SJSA1 (cell line): ENCODE measurements at places on chromosomes 2 and 18. TPM values are rescaled to one million over a fixed set of nuclear protein-coding genes. Genes with fewer than 3 reads are reported as not detected.

The GKN2 gene
- not detected in 2 replicates for total RNA-seq

The TMEM247 gene
- not detected in 2 replicates for total RNA-seq

The UGT1A3 gene
- not detected in 2 replicates for total RNA-seq

The CAVIN2 gene
- 26.4 and 28.1 TPM in 2 replicates for total RNA-seq

The LOXHD1 gene
- total RNA-seq = not detected in 2 replicates

The STAT4 gene
- 0.89 and 8.2 TPM in 2 replicates for total RNA-seq

The ARHGAP15 gene
- not detected in 2 replicates for total RNA-seq

The DSG1 gene
- not detected in 2 replicates for total RNA-seq

The AKAIN1 gene
- not detected in 2 replicates for total RNA-seq

The NEMP2 gene
- total RNA-seq = 16.7 and 16.9 TPM in 2 replicates

The DNER gene
- 0.05 TPM in 1 of 2 replicates, not detected in the other for total RNA-seq

The COL4A3 gene
- not detected in 2 replicates for total RNA-seq

The ZNF385B gene
- not detected in 2 replicates for total RNA-seq

The ALPG gene
- total RNA-seq = 0.03 TPM in 1 of 2 replicates, not detected in the other

The GAL3ST2 gene
- not detected in 2 replicates for total RNA-seq

The CFC1 gene
- not detected in 2 replicates for total RNA-seq

The ACMSD gene
- not detected in 2 replicates for total RNA-seq

The LRP2 gene
- total RNA-seq = 0.11 and 0.13 TPM in 2 replicates

The LYPD1 gene
- 75.9 and 91.4 TPM in 2 replicates for total RNA-seq

The DPYSL5 gene
- not detected in 2 replicates for total RNA-seq

The DCDC2C gene
- total RNA-seq = not detected in 2 replicates

The GATA6 gene
- 3.5 and 8.8 TPM in 2 replicates for total RNA-seq

The UNC50 gene
- 54.8 and 56.0 TPM in 2 replicates for total RNA-seq

The LCLAT1 gene
- 15.1 and 29.4 TPM in 2 replicates for total RNA-seq

The DUSP11 gene
- 30.3 and 40.4 TPM in 2 replicates for total RNA-seq

The PROM2 gene
- 9.2 TPM in 1 of 2 replicates, not detected in the other for total RNA-seq

The CRYGC gene
- not detected in 2 replicates for total RNA-seq

The SLC5A6 gene
- 40.8 and 42.0 TPM in 2 replicates for total RNA-seq

The C2orf76 gene
- 15.8 and 18.3 TPM in 2 replicates for total RNA-seq

The MCM6 gene
- total RNA-seq = 26.6 and 34.9 TPM in 2 replicates

The TCF23 gene
- not detected in 2 replicates for total RNA-seq

The FNDC4 gene
- 2.2 and 3.9 TPM in 2 replicates for total RNA-seq

The TMEM163 gene
- total RNA-seq = not detected in 2 replicates

The CHRNG gene
- total RNA-seq = not detected in 2 replicates

The SLC9A4 gene
- not detected in 2 replicates for total RNA-seq

The PDE1A gene
- total RNA-seq = not detected in 2 replicates

The RGPD4 gene
- not detected in 2 replicates for total RNA-seq

The ZNF396 gene
- 0.69 and 0.79 TPM in 2 replicates for total RNA-seq

The KCNG2 gene
- not detected in 2 replicates for total RNA-seq

The PSMA8 gene
- not detected in 2 replicates for total RNA-seq

The ACVR1C gene
- total RNA-seq = not detected in 2 replicates

The DIPK1C gene
- total RNA-seq = not detected in 2 replicates

The UGT1A6 gene
- total RNA-seq = not detected in 2 replicates

The NR4A2 gene
- 0.61 TPM in 1 of 2 replicates, not detected in the other for total RNA-seq

The ATP8B1 gene
- total RNA-seq = 7.5 and 12.4 TPM in 2 replicates
